ENCODE measurements at places on chromosomes 3 and 15. TPM values are rescaled to one million over a fixed set of nuclear protein-coding genes. Genes with fewer than 3 reads are reported as not detected.

The DOCK3 gene
- total RNA-seq, result 0.17 TPM

The TRPM1 gene
- not detected for total RNA-seq

The GPR156 gene
- 1.3 TPM for total RNA-seq

The DNAJB11 gene
- 91.1 TPM for total RNA-seq

DNA sequence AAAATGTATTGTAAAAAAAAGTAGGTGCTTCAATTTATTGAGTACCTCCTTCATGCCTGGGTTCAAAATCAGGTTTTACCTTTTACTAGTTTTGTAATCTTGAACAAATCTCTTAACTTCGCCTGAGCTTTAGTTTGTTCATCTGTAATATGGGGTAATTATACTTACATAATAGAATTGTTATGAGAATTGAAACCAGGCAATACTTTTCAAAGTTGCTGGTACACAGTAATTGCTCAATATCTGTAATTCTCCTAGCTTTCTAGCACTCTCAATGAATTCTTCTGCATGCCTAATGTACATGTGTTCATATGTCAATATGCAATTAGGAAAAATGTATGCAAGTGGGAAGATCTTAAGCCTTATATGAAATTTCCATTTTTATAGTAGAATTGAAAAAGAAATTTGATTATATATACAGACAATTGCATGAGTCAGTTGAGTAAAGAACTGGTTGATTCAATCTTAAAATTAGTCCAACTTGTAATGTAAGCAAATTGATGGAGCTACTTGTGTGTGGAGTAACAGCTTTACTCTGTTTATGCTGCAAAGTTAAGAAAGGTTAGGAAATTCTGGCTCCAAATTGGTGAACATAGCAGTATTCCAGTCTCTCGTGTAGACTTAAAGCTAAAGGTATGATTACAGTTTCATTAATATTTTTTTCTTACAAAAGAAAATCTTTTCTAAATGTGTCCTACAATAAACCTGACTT, 4.1 kb downstream of the TNFSF10 start:
- no peak for DNase-seq

- no peak for DNase-seq
Observed at GRCh38 chr15:81851325-81851724, 194.5 kb downstream of the MEX3B start.

GRCh38 chr3:188746291-188746783, 425.4 kb upstream of the TPRG1 start:
- DNase-seq, result no peak

DNA sequence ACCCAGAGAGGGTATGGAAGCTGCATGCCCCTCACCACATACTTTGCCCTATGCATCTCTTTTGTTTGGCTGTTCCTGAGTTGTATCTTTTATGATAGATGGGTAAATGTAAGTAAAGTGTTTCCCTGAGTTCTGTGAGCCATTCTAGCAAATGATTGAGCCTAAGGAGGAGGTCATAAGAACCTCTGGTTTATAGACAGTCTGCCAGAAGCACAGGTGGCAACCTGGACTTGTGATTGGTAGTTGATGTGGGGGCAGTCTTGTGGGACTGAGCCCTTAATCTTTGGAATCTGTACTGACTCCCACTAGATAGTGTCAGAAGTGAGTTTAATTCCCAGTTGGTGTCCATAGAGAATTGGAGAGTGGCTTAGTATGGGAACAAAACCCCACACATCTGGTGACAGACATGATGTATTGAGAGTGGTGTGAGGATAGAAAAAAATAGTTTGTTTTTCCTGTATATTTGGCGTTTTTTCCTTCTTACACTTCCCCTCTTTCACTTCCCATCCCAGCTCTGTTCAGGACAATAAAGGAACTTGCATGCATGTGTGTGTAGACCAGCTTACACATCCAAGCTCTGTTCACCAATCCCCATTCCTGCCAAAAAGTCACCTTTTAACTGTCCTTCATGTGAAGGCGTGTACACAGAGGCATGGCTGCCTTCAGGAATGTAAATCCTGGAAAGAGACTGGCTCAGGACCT, 38.1 kb upstream of the SPPL2A start:
- DNase-seq, result no peak

- no peak for DNase-seq
Observed at GRCh38 chr3:62981962-62982361, 106.7 kb upstream of the CADPS start.

Measured in chondrocyte (in vitro differentiated cells).